Stimulated activated CD4-positive, alpha-beta T cell treated with anti-CD3 and anti-CD28 coated beads, Interleukin-4, amount 100 ng/mL, for 48 hours (primary cell): ENCODE measurements at places on chromosomes 1 and 21.

- DNase-seq = no peak
Observed at GRCh38 chr1:83017701-83018100, 981.2 kb downstream of the TTLL7 start.

GRCh38 chr21:43360441-43361126 lies 66.3 kb downstream of the SIK1 start:
- DNase-seq = no peak

DNA sequence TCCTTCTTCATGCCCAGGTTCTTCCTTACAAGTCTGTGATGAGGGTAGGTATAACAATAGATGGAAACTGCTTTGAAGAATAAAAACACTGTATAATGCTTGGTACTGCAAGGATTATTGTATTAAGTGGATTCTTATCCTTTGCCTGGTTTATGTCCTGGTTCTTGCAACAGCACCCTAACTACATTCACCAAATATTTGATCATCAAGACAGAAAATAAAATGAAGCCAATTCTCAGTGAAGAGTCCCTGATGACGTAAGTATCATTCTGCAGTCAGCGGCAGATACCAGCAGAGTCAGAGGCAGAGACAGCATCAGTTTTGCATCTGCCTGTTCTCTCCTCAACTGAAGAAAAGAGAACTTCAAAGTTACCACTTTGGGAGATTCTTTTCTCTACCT lies 19.7 kb downstream of the ARHGEF11 start:
- no peak for DNase-seq

- DNase-seq = no peak
Observed at GRCh38 chr1:88291611-88292354, 392.3 kb upstream of the PKN2 start.

GRCh38 chr21:38196036-38196435 lies 60.8 kb upstream of the KCNJ15 start:
- DNase-seq = no peak

DNA sequence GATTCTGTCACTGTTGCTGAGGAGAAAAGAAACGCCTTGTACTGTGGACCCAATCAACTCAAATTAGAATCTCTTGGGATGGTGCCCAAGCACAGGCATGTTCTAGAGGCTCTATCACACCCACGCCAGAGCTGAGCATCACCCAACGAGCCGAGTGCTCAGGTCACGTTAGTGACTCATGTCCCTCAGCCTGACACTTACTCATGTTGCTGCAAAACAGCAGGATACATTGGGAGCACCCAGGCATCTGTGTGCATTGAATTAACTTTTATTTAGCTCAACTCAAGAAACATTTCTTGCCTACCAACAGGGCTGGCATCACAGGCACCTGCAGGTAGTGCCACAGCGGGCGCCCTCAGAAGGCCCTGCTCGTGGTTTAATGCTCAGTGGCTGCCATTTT lies 149.8 kb downstream of the ETS2 start:
- no peak for DNase-seq

DNA sequence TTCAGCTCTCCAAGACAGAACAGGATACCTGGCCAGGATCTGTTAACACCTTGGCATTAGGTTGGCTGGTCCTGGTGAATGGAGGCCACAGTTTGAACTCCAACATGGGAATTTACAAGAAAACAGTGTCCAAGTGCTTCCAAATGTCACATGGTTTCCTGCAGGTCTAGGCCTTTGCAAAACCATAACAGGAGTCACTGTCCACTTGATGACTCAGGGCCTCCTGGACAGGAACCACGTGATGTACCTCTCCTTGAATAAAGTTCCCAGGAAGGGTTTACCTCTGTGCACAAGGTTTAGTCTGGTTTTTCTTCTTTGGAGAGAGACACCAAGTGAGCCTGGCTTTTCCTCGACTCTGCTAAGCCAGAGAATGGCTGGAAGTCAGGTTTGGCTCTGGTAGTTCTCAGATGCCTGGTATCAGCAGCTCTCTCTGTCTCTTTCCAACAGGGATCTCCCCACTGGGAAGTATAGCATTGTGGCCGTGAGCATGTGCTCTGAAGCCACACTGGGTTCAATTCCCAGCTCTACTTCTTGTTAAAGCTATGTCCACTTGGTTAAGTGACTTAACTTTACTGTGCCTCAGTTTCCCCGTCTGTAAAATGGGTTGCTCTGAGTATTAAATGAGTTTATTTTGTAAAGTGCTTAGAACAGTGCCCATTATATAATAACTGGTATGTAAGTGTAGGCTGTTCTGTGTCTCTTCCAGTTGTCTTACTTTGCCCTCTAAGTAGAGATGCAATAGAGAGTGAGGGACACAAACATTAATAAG lies 27.3 kb upstream of the TMEM61 start:
- DNase-seq = no peak

DNA sequence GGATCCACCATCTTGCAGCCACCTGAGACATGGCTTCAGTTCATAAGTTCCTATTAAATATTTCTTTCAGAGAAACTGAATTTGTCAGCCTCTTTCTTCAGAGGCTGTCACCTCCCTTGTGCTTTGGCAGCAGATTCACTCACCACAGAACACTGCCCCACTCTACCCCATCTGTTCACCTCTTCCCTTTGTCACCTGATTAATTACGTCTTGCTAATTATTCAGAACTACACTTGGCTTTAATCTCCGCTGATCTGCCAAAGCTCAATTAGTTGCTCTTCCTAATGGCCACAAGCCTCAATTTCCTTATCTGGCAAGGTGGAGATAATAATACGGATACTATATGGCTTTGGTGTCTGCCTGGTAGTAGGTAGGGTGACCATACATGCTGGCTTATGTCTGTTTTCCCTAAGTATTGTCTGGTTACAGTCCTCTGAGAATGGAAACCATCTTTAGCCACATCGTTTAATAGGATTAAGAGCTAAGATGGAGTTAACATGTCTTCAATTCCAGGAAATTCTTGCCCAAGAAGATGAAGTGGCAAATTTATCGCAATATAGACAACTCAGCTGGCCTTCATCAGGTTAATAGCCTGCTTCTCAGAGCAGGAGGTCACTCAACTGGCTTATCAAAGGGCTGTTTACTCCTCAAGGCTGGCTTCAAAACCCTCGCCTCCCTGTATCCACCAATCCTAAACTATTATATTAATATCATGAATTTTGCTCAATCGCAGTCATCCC lies 58.2 kb upstream of the ADAR start:
- no peak for DNase-seq

DNA sequence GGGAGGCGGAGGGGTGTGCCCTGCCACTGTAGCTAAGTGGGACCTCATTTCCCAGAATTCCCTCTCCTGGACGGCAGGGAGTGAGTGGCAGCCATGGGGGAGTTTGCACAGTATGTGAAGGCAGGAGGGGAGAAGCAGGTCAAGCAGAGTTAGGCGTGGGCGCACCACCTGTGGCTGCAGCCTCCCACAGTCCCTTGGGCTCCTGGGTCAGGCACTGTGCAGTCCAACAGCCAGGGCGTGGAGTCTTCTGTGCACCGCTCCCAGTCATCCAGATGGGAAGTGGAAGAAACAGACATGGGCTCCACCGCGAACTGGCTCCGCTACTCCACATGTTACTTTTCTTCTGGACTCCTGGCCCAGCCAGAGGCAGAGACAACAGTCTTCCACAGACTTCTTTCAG lies 85.4 kb upstream of the TIAM1 start:
- no peak for DNase-seq

GRCh38 chr1:183002267-183002666 lies 21.0 kb upstream of the LAMC1 start:
- DNase-seq = no peak

DNA sequence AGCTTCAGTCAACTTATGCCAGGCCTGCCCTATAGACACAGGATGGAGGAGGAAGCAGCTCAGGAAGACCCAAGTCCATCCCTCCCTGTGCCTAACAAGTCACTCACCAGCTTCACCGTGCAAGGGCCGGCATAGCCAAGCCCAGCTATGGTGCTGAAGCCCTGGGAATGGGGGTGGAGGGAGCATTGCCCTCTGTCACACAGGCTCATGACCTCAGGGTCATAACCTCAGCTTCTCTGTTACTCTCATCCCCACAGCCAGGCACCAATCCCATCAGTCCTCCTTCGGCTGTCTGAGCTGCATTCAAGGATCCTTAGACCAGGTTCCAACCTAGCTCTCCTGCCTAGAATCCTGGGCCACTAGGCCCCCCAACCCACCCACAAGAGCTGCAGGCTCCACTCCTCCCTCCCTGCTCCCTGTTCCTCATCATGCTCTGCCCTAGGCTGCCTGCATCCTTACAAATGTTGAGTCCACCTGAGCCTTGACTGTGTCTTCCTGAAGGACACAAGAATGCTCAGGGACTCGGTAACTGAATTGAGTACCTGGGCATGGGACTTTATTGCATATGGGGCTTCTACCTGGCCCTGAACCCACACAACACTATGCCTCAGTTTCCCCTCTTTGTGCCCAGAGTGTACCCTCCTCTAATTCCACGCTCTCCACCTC lies 1.7 kb downstream of the CD244 start:
- no peak for DNase-seq

- DNase-seq = no peak
Observed at GRCh38 chr1:119000371-119001180, 12.4 kb upstream of the TBX15 start.

- DNase-seq = no peak
Observed at GRCh38 chr1:54274448-54274847, 74.5 kb downstream of the MRPL37 start.

GRCh38 chr1:14987829-14988603 lies 165.5 kb upstream of the TMEM51 start:
- DNase-seq = no peak

GRCh38 chr1:159030877-159031447 lies 21.3 kb downstream of the IFI16 start:
- no peak for DNase-seq

DNA sequence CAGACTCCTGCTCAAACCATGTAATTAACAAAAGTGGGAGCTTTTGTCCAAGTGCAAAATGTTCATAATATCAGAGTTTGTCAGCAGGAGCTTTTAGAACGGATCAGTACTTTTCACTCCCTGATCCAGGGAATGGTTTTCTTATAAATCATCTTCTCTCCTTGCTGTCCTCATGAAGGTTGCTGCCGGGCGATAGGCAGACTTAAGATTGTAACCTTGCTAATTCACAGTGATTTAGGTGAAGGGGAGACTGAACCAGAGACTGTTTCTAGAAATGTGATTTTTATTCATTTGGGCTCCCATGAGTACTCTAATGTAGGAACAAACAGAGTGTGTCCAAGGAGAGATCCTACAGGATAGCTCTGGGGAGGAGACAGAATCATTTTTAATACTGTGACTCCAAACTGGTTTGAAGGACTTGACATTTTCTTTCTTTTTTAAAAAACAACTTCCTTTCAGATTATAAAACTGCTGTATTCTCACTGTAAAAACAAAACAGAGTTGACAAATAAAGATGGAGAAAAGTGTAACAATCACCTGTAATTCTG lies 23.7 kb downstream of the ELAVL4 start:
- DNase-seq = no peak

DNA sequence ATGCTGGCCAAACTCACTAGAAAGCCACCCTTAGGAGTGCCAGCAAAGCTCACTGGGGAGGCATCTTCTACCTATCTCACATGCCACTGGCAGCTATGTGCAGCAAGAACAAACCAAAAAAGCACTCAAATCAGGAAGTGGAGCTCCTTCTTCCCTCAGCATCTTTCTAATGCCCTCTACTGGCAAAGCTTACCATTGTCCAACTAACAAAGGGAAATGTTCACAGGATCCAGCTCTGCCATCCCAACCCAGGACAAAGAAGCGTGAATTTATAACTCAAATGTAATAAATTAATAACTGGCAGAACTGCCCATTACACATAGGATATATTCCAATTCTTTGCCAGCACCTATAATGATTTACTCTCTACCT lies 38.9 kb downstream of the LEPR start:
- no peak for DNase-seq

DNA sequence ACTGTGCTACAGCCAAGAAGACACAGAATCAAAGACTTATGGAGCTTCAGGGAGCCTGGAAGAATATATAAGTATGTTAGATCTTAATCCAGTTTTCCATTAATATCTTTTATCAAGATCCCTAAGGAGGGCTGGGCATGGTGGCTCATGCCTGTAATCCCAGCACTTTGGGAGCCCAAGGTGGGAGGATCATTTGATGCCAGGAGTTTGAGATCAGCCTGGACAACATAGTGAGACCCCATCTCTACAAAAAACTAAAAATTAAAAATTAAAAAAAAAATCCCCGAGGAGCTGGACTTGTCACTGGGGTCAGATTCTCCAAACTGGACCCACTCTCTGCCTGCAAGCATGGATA lies 113.9 kb upstream of the CDC42BPA start:
- no peak for DNase-seq

DNA sequence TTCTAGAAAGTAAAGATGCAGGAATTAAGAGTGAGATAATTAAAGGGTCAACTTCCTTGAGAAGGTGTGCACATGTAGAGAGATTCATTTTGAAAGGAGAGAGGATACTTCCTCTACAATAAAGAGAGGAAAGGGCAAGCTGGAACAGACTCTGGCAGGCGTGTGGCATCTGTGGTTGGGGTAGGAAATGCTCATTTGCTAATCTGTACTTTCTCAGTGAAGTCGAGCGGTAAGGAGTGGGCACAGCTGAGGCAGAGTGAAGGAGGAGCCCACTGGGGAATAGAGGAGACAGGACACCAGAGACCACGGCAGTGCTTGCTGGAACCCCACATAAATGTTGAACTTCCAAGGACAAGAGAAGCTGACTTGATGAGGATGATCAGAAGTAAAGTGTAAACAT lies 49.1 kb downstream of the PCSK9 start:
- no peak for DNase-seq

DNA sequence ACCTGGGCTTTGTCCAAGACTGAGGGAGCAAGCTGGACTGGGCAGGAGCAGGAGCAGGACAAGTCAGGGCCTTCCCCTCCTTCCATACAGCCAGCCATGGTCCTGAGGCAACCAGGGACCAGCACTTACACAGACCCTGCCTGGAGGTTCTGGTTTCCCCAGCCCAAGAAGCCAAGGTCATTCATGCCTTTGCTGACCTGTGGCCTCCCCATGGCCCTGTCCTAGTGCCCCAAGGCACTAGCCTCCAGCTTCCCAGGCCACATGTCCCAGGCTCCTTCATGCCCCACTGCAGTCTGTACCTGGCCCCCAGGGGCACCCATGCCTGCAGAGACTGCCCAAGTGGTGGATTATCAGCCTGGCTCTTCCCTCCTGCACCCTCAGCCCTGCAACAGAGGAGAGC lies 243.9 kb downstream of the TOMM20 start:
- no peak for DNase-seq

DNA sequence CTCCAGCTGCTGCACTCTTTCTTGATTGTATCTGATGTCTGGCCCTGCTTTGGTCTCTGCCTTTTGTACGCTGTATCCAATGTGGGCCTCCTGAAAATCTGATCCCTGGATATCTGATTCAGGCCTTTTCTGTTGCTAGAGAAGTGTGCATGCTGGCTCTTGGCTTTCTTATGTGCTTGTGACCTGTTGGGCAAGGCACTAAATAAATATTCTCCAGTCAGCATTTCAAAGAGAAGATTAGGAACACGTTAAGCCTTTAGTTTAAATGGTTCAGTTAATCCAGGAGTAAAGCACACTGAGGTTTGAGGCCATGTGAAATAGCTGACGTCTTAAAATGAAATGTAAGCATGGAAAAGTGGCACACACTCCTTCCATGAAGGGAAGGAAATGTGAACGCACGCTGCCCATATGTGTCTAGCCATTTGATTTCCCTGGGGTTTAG lies 9.3 kb upstream of the F3 start:
- DNase-seq = no peak
